ENCODE measurements at places on chromosomes 2 and 18.

- no peak for DNase-seq
Measured at GRCh38 chr2:127358971-127359370, 28.8 kb downstream of the MAP3K2 start.

GRCh38 chr2:126241001-126241400, 415.0 kb upstream of the GYPC start:
- no peak for DNase-seq

- no peak for DNase-seq
Measured at GRCh38 chr2:9556121-9556743, 602 bp upstream of the ADAM17 start.

- no peak for DNase-seq
Measured at GRCh38 chr2:108133457-108133856, 106.3 kb upstream of the SULT1C3 start.

- DNase-seq, result no peak
Measured at GRCh38 chr2:170514140-170514539, 201.0 kb upstream of the SP5 start.

GRCh38 chr18:14122097-14122496, 10.1 kb downstream of the ZNF519 start:
- DNase-seq, result no peak

- peak; percentile 49 for DNase-seq
Measured at GRCh38 chr2:24617424-24617823, 126.4 kb downstream of the NCOA1 start.

GRCh38 chr2:45332567-45332966, 278.5 kb downstream of the SRBD1 start:
- no peak for DNase-seq

DNA sequence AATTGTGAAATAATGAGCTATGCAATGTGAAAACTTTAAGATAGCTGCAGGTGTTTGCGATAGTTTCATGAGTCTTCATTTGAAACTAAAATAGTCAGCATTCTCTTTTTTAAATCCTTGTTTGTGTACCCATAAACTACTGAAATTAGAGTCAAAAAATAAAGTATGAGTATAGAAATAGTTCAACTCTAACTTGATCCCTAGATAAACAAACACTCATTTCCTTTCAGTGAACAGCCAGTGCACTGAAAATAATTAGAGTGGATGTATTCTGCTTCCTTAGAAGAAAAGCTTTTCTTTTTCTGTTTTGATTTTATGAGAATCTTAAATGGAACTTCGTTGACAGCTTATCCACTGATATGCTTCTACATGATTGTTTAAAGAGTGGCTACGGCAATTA, 1033.4 kb downstream of the SOCS6 start:
- no peak for DNase-seq

- no peak for DNase-seq
Measured at GRCh38 chr2:113120861-113121260, 6.5 kb upstream of the IL1RN start.

GRCh38 chr18:55501579-55501978, 86.4 kb downstream of the TCF4 start:
- DNase-seq, result no peak

GRCh38 chr2:11288431-11288830, 56.0 kb downstream of the ROCK2 start:
- no peak for DNase-seq

DNA sequence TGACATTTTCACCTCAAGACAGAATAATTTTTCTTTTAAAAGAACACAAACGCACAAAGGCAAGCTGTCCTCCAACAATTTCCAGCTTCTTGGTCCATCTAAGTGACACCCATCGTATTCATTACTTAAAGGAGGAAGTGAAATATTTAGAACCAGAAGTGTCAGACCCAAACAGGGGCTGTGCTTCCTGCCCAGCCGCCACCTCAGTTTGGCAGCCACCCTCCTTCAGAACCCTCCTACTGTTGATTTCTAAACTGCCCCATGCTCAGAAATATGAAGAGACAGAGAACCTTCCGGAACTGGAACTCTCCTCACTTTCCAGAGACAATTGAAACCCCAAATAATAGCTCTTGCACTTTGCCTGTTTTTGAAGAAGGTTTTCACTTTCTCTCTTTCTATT, 734.8 kb upstream of the SALL3 start:
- DNase-seq, result no peak

DNA sequence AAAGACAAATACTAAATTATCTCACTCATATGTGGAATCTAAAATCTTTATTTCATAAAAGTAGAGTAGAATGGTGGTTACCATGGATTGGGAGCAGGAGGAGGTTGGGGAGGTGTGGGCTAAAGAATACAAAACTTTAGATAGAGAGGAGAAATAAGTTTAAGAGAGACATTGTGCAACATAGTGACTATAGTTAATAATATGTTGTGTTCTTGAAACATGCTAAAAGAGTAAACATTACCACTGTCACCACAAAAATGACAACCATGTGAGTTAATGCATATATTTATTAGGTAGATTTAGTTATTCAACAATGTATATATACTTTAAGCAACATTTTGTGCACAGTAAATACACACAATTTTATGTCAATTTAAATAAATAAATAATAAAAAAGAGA, 128.5 kb upstream of the COL3A1 start:
- DNase-seq, result no peak

DNA sequence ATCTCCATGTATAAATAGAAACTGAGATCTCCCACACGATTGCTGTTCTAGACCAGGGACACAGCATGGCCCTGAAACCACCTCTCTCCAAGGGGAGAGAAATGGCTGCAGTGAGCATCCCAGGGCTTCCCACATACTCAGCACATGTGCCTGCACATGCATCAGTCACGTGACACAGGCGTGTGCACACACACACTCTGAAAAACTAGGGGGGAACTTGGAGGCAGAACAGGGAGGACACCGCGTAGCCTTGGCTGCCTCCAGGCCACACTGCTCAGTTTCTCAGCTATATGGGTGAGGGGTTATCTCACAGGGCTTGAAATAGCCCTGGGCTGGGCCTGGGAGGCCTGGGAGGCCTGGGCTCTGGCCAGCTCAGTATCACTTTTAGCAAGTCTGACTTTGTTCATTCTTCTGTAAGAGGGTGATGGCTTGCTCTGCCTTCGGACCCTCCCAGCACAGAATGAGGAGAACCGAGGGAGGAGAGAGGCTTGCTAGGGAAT, 66.9 kb downstream of the EMX1 start:
- no peak for DNase-seq

DNA sequence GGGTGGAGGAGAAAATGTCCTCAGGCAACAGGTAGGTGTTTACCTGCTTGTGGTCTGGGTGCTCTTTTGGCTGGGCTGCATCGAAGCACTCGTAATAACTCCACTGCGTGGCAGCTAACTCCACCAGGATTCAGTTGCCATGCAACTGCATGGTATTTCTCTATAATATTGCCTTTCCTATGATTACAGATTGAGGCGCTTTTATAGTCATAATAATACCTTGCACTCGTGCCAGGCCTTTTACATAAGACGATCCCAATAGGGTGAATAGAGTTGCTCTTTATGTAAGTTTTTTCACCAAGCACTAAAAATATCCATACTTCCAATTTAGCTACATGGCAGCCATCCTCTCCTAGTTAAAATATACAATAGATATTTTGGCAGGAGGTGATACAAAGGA, 19.7 kb upstream of the NYAP2 start:
- no peak for DNase-seq

- no peak for DNase-seq
Measured at GRCh38 chr2:241741016-241741415, 6.6 kb downstream of the D2HGDH start.

- no peak for DNase-seq
Measured at GRCh38 chr2:233453916-233454315, 99.6 kb downstream of the DGKD start.

DNA sequence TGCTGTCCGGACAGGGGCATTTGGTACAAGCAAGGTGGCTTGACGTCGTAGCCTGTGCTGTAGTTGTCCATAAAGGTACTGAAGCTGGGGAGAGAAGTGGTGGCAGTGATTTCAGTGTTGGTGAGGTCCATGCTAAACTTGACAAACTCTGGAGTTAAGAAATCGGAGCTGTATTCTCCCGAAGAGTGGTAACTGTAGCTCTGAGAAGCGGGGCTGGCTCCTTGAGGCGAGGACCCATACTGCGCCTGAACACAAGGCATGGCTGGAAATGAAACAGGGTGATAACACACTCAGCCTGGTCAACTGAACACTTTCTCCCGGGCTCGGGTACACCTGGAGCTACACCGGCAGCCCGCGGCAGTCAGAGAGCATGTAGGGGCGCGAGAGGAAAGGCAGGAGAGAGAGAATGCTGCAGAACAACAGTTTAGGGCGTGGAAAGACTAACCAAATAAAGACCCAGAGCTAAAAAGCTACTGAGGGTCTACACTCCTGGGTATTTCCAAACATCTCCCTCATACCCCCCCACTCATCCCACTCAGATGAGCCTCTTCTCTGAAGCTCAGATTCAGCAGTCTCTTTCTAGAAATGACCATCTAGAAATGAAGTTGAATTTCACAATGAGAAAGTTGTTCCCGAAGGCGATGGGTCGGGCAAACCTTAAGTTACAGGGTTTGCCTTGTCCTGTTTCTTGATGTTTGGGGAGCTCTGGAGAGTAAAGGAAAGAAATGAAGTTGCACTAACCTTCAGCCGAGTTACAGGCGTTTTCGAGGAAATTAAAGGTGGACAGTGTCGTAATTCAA, 2.4 kb downstream of the NR4A2 start:
- DNase-seq, result no peak

GRCh38 chr2:101788995-101789970, 91.8 kb downstream of the MAP4K4 start:
- peak; percentile 22 for DNase-seq

DNA sequence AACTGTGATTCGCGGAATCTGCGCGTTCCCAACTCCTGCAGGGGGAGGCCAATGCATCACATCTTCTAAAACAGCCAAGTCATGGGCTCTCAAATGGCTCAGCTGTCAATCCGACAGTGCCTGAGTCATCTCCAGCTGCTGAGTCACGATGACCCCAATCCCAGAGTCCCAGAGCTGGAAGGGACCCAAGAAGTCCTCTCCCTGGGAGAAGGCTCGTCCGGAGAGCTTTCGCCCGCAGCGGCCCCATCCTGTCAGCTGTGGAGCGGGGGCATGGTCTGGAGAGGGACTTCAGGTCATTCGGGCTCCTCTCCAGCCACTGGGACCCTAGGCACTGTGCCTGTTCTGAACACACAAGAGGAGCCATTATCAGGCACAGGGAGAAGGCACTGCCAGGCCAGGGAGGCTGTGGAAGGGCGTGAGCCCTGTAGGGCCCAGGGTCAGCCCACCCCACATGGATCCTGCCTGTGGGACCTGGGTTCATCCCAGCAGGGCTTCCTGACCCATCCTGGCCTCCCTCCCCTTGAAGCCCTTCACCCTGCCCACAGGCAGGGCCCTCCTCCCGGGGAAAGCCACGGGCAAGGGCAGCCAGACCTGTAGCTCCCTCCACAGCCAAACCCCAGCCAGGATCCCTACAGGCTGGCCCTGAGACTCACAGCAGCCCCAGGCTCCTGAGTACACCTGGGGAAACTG, 47.6 kb upstream of the GPC1 start:
- no peak for DNase-seq

DNA sequence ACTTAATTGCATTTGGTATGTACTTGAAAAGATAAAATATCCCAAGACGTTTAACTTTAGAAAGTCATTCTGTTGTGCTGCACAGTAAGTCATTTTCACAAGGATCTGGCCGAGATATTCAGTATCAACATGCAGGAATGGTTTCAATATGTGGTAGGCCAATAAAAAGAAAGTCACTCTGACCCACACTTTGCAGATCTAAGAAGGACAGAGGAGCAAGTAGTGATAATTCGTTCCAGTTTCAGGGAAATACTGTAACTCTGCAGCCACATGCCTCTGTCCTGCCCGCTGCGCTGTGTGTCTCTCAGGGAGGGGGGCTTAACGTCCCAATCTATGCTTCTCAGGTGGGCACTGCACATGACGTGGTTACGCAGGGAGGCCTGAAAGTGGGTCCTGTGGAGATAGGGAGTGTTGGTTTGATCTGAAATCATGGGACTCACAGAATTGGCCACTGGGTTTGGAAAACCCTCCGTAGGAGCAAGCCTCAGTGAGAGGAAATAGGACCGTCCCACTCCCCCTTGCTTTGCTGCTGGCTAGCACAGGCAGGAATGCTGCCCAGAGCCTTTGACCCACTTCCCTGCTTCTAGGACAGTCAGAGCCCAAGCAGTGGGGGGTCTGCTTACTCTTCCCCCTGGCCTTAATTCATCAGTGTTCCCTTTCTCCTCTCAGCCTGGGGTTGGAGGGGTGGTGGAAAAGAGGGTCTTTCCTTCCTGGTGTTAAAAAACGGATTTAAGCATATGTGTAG, 314.7 kb upstream of the SPRED2 start:
- DNase-seq, result peak; percentile 68

GRCh38 chr2:100121124-100121718, 21.2 kb downstream of the AFF3 start:
- no peak for DNase-seq

GRCh38 chr2:15579641-15580040, 12.0 kb upstream of the DDX1 start:
- DNase-seq, result no peak

DNA sequence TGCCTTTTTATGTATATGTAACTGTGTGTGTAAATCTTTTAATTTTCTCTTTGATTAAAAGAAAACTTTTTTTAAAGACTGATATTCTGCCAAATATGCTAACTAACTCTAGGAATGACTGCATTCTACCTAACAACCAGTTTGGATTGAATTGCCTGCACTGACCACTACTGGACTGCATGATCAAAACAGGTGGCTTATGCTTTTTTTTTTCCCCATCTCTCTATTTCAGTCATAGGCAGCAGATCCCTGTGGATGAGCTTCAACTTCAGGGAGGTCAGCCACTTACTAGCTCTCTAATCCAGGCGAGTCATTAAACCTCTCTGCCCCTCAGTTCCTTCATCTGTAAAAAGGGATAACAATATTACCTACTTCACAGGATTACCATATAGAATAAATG, 138.6 kb upstream of the SERTAD2 start:
- no peak for DNase-seq

DNA sequence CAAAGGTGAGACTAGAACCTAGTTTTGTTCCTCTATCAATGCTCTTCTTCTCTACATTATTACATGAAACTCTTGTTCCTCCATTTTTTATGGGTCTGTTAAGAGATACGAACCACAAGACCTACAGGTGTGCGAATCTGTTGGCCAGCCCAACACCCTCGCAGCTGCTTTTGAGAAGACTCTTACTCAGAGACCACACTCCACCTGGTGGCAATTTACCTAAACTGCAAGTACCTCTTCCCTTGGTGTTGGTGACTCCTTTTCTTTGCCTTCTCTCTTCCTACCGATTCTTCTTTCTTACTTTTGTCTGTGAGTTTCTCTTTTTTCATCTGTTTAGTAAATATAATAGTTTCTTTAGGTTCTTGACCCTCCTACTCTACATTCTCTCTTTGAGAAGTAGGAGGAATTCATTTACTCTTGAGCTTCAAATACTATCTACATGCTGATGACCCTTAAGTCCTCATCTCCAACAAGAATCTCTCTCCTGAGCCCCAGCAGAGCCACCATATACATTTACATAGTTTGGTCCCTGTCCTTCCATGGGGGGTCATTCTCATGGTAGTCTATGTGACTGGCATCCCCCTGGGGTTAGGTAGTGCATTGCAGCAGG, 81.8 kb upstream of the GAREM1 start:
- peak; percentile 2 for DNase-seq

GRCh38 chr2:188320861-188321260, 29.2 kb downstream of the GULP1 start:
- no peak for DNase-seq

- no peak for DNase-seq
Measured at GRCh38 chr2:241977557-241978300, 108.2 kb downstream of the RTP5 start.

All from skin of body (tissue), 3 donors.